ENCODE measurements at places on chromosomes 12 and 14.

GRCh38 chr14:23544511-23545447 lies 6.8 kb downstream of the ZFHX2 start:
- peak; percentile 60 for DNase-seq

DNA sequence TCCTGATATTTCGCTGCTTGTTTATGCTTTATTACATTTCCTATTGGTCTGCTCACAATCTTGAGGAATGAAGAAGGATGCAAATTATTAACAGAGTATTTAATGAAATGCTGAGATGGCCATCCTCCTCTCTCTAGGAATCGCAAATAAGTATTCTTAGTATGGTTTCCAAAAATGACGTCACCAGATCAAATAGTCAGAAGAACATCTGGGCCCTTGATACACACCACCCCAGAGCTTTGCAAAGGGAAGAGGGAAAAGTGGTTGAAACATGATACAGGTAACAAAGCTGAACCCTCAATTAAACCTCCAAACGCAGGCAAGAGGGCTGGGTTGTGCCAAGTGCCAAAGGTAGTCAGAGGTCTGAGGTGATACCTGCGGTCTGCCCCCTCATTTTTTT lies 107.3 kb downstream of the BCL11B start:
- DNase-seq = no peak

DNA sequence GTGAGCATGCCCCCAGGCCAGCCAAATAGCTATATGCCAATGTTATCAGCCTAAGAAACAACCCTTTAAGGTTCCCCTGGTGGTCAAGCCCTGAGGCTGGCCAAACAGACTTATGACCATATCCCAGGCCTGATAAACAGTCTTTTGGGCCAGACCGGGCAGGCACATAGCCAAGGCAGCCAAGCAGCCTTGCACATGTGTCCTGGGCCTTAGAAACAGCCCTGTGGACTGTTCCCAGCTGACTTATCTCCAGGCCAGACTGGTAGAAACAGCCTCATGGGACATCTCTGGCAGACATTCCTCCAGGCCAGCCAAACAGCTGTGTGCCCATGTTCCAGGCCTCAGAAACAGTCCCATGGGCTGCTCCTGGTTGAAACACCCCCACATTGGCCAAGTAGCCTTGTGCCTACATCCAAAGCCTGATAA lies 295.0 kb upstream of the MGAT4C start:
- DNase-seq = no peak

- no peak for DNase-seq
These were observed 16.3 kb downstream of the ELK3 start for GRCh38 chr12:96210376-96211055.

GRCh38 chr14:80485764-80486163 lies 274.5 kb upstream of the DIO2 start:
- no peak for DNase-seq

DNA sequence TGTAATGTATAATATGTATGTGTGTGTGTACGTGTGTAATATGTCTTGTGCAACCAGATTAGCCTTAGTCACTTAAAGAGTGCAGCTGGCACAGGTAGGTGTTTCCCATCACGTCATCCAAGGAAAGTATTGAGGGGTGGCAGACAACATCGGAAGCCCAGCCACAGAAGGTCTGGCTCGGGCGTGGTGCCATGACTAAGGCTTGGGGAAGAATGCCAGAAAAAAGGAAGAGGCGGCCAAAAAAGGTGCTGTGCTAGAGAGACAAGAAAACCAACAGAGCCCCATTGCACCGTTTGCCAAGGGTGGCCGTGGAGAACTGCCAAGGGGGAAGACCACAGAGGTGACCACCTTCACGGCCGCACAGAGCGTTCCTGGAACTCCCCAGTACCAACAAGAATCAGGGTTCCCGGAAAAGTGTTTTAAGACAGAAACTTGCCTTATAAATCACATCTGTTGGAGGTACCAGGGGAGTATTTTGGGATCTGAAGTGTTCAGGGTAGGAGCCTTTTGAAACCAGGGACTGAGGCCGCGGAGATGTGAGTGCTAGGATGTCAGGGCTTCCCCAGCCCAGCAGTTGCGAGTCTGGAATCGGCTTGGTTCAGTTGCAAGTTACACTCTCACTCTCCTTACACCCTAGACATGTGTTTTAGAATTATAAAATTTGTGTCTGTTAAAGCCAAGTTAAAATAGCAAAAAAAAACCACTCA lies 131.2 kb upstream of the DYRK2 start:
- DNase-seq = no peak

DNA sequence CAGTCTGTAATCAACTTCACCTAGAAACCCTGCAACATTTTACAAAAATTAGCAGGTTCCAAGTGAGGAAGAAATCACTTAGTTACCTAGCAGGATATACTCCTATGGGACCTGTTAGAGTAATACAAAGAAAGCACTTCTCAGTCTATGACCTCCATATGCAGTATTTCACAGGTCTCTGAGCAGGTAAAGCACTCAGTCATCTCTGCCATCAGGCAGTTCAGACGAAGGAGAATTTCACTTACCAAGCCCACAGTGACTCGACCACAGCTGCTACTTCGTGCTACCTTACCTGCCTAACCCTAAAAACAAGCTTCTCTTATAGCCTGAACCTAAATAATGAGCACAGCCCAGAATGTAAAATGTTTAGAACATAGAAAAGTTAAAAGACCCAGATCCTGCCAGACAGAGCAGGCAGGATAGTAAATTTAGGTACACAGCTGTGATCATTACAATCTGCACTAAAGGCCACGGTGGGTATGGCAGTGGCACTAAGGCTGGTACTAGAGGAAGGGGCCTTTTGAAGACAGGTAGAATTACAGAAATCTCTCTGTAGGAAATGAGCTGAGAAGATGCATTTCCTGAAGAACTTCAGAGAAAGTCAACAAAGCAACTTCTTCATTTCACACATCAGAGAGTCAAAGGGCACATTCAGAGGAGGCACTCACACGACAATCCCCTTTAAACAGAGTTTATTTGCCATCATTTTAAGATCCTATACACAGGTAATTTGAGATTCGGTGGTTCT lies 35.7 kb downstream of the DCAF5 start:
- DNase-seq = no peak

DNA sequence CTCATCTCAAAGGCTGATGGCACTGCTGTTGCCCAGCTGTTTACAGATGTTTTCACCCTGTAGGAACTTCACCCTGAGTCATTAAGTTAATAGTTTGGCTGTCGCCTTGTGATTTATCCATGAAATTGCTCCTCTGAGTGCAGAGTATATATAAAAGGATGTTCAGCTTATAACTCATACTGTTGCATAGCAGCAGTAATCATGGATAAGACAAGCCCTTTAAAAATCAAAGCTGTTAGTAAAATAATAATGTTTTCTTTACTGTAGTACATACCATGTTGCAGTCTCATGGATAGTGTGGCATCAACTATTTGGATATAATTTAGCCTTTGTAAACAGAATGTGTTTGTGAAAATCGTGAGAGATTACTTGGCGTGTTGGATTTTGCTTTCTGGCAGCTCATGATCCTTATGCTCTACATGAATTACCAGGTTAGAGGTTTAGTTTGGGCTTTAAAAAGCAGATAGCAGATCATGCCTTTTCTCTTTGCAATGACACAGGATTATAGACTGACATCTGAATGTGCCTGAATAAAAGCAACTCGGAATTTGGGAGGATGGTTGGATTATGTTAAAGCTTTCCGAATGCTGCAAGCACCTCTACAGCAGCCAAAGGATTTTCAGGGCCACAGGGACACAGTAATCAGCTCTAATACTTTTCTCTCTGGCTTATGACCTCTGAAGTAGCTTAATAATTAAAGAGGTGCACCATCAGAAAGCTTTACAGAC lies 279.7 kb upstream of the ATP2B1 start:
- DNase-seq = no peak

DNA sequence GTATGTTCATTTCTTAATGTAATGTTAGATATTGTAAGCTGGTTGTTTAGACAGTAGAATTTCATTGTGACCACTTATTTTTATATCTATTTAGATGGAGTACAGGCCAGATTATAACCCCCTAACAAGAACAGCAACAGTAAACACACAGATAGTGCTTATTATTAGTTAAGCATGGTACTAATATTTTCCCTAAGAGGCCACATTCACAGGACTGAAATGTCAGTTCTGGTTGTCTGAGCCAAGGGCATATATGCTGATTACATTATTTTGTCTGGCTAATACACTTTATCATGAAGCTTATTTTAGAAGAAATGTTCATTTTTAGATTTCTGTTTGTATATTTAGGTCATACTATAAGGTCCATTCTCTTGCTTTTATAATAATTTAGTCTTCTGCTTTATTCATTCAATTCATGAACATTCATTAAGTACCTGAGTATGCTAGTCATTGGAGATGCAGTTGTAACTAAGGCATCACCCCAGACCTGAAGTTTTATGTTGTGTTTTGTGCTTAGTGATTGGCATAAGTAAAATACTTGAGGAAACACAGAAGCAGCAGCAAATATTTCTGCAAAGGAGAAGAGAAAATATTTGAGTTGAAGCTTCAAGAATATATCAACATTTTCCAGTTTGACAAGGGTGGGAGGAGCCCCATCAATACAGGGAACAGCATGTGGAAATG lies 413.7 kb downstream of the RAD51B start:
- DNase-seq = no peak

DNA sequence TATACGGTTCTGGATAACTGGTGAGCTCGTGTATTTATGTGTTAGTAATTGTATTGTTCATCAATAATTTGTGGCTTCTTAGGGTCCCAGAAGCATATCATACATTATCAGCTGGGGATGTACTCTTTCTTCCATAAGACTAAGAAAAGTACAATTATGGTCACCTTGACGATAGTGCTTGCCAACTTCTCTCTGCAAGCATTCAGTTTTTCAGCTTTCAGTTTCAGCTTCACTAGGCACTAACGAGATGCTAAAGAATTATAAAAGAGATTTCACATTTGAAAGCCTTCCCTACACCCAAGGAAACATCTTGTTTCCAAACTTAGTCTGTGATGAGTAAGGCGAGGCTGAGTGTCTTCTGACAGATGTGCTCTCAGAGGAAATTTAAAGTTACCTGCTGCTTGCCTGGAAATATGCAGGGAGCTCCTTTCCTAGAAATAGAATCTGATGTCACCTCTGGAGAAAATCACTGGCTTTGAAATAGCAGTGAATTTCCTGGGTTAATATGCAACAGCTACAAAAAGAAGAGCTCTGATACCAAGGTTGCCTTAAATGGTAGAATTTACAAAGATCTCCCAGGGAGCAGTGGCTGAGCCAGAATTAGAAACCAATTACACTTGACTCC lies 1419.9 kb upstream of the TMEM132C start:
- no peak for DNase-seq

DNA sequence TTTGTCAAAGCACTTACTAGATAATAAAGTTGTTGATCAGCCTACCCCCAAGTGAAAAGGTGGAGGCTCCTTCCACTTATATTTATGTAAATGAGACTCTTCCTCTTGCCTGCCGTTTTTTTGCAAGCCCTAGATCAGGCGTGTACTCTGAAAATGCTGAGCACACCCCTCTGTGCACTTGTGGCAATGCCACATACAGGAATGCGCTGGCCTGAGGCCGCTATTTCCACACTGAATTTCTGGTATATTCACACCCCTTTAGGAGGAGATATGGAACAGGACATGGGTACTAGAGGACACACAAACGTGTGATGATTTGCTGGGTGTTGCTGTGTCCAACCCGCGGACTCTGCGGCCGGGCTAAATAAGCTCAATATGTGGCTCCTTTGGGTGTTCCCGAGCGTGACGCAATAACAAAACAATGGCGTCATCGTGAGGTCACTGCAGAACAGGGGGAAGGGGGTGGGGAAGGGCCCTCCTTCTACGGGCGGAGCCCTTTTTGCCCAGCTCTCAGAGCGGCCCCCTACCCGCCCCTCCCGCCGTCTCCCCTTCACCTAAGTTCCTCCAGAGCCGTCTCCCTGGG lies 554 bp upstream of the TSPAN31 start:
- no peak for DNase-seq

DNA sequence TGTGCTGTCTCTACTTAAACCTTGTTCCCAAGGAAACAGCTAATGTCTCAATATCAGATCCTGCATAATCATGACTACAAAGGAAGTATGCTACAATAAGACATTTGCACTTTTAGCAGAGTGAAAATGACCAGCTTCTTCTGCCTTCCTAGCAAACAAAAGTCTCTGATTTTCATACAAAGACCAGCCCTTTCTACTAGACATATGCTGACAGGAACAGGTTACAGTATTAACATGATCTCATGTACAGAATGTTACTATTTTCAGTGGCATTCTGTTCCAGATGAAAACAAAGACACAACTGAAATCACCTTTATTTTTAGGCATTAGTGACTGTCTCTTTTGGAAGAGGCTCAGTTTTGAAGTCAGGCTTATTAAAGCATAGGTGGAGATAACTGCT lies 228.6 kb downstream of the MED13L start:
- DNase-seq = no peak

GRCh38 chr12:16524378-16524777 lies 81.6 kb downstream of the LMO3 start:
- no peak for DNase-seq

DNA sequence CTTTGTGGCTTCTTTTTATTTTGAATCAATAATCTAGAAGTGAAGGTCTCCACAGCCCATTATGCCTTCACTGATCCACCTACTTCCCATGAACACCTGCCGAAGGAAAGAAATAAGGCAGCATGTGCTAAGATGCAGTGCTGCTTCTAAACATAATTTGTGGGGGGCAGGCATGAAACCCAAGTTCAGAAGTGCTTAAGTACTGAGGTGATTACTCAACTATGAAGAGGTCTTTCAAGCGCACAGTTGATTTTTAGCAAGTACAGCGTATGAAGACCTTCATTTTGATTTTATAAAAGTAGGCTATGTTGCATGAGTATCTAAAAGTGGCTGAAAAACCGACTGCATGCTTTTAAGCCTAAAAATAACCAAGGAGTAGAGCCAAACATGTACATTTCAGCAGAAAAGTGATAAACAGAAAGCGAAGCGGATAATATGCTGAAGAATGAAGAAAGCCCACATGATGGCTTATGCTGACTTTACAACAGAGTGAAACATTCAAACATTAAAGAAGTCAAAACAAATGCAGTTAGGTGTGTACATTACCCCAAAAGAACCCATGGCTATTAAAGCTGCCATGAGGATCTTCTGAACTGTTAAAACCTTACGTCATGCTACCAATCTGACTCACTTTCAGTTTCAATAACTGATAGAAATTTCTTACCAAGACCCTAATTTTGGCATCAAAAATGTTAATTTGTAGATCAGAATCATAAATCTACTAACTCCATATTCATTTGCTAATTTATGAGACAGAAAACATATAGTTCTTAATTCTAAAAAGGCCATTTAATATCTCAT lies 29.3 kb downstream of the KICS2 start:
- no peak for DNase-seq

DNA sequence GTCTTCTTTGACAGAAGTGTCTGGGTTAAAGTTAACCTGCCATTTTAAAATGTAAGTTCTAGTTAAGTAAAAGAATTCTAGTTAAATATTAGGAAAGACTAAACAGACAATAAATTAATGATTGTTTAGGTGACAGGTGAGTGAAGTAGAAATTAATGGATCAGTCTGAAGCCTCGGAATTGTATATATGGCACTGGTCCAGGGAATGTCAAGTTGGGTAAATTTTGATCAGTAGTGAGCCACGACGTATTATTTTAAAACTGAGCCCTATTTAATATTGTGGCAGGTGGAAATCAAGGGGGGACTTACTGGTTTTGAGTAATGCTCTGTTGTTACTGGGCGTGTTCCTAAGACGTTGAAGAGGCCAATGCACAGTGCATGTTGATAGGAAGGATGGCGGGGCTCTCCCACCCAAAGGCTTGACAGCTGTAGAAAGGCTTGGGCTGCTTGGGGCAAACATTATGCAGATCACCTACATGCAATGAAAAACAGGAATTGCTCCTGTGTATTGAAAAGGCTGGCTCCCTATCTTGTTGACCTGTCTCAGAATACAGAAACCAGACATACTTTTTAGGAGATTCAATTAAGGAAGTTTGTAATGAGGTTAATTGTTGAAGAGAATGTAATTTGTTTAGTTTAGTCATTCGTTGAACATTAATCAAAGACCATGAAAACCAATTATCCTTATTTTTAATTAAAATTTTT lies 5.9 kb upstream of the PPFIBP1 start:
- no peak for DNase-seq
